ENCODE measurements at places on chromosomes 4 and X. TPM values are rescaled to one million over a fixed set of nuclear protein-coding genes. Genes with fewer than 3 reads are reported as not detected.

FGF2 gene
- 40.9 TPM for total RNA-seq

WWC2 gene
- total RNA-seq: 26.8 TPM

ZNF711 gene
- total RNA-seq: 0.87 TPM

SH3D19 gene
- total RNA-seq: 18.4 TPM

NLGN3 gene
- total RNA-seq: 0.12 TPM

PRKG2 gene
- 2.4 TPM for total RNA-seq

ARL9 gene
- under 0.01 TPM for total RNA-seq

AFF2 gene
- 0.22 TPM for total RNA-seq

GYPA gene
- not detected for total RNA-seq

LYAR gene
- total RNA-seq: 14.0 TPM

ASB12 gene
- not detected for total RNA-seq

MAGEA8 gene
- not detected for total RNA-seq

TNMD gene
- total RNA-seq: not detected

SLC39A8 gene
- total RNA-seq: 8.1 TPM

JCHAIN gene
- 1.2 TPM for total RNA-seq

PLS3 gene
- 406 TPM for total RNA-seq

TRMT10A gene
- total RNA-seq: 12.6 TPM

HAND2 gene
- 22.7 TPM for total RNA-seq
